ENCODE measurements at places on chromosomes 1 and 21.

DNA sequence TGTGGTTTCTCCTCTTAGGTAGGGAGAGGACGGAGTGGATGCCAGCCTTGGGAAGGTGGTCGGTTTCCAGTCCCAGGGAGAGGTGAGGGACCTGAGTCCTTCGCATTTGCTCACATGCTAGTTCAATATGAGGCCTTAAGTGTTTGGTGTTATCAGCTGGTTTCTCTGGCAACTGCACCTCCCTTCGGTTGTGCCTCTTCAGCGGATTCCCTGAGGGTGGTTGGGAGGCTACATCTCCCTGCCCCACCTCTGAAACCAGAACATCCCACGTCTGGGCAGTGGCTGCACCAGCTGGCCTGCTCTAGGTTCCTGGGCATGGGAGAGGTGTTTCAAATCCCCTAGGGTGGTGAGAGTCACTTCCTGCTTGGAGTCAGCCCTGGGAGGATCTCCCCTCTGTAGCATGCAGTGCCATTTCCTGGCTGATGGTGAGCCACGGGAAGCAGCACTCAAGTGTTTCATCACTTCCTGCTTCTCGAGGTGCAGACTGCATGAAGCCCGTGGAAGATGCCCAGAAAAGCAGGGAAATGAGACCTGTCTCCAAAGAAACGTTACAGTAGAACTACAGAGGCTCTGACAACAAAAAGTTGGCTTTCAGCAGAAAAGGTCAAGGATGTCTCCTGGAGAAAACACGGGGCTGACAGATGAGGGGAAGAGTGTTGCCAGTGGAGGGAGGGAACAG lies 4.5 kb downstream of the TMEM125 start:
- DNase-seq: no peak

- no peak for DNase-seq
Measured at GRCh38 chr1:82843876-82844275, 1043.1 kb downstream of the ADGRL2 start.

DNA sequence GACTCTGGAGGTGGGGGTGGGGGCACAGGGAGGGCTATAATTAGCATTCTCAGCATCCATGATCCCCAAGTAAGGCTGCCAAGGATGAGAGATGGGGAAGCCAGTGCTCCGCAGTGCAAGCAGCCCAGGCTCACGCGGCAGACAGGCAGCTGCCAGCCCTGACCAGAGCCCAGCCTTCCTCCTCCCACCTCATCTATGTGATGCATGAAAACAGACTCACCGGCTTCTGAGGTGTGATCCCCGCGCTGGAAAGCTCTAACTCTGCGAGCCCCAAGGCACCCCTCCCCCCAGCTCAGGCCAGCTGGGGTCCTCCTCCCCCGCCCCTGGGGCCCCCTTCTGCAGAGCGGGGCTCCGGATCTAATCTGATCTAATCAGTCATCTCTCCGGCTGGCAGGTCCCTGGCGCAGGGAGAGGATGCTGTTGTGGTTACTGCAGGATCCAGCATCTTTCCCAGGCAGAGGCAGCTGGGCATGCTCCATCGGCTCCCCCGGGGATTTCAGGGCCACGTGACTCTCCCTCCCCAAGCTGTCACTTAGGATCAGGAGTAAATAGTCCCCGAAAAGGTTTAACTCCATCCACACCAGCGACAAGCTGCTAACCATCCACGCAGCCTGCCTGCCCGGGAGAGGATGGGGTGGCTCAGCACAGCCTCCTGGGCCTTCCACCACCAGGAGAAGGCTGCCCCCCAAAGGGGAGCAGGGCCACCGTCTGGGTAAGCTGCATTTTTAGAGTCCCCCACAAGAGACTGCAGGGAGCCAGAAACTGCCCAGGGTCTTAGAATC lies at the start of gene PLEKHA6:
Gene PLEKHA6 (minus strand): TSS at position 456 of the 782 bp plus-strand sequence. CDS start 86,202 bp downstream, outside the sequence.
- DNase-seq: no peak

DNA sequence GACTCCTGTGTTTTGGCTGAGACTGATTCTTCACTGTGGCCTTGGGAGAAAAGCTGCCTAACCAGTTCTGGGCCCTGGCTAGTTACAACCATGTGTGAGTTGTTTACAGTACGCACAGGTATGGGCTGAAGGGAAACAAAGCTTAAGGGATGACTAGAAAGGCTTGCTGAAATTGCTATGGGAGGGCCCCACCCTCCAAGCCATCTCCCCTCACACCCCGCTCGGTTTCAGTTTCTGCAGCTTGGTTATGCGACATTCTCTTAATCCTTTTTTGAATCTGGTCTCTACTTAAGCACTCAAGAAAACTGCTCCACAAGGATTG lies 43.1 kb downstream of the PBX1 start:
- no peak for DNase-seq

- no peak for DNase-seq
Measured at GRCh38 chr1:15206418-15207030, 40.5 kb upstream of the FHAD1 start.

DNA sequence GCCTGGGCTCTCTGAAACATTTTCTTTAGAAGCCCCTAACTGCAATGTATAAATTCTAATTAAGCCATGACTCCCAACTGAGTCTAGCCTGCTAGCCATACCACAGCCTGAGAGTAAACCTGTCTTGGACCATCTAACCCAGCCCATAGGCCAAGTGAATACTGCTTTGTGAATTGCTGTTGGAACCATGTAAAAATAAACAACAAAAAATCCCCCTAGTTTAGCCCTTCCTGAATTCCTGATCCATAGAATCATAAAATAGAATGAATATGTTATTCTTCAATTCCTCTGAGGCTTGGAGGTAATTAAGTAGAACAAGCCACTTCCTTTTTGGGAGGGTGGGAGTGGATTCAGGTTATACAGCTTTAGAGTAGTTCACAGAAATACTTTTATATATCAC lies 1496.4 kb downstream of the MRPL39 start:
- no peak for DNase-seq
